ENCODE measurements at places on chromosomes 1 and 21.

GRCh38 chr1:116253566-116254382 is 119.3 kb upstream of the ATP1A1 start:
- DNase-seq = no peak

DNA sequence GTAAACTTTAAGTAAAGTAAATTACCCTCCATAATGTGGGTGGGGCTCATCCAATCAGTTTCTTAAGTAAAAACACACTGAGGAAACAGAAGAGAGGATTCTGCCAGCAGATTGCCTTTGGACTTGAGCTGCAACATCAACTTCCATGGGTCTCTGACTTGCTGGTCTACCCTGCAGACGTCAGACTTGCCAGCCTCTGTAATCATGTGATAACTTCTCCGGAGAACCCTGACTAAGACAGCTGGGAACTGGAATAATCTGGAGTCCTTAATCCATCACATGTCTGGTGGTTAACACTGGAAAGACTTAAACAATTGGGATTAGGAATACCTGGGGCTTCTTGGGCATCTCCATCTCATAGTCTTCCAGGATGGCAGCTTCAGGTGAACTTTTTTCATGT is 13.2 kb upstream of the CEP350 start:
- DNase-seq = no peak

DNA sequence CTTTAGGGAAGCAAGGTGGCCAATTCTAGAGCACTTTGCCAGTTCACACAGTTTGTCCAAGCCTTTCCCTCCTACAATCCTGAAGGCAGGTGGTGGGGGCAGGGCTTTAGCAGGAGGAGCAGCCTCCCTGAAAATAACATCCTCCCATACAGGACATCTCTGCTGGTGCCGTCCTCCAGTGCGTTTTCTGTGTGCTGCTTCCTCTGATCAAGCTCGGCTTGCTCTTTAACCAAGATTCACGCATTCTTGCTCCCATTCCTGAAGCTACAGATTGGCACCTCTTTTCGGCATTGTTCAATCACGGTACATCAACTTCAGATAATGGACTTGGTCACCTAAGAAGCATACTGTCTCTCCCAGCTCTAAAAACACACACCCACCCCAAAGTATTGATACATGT is 7.5 kb upstream of the DPT start:
- no peak for DNase-seq

GRCh38 chr1:51574796-51575195 is 42.1 kb upstream of the OSBPL9 start:
- no peak for DNase-seq

DNA sequence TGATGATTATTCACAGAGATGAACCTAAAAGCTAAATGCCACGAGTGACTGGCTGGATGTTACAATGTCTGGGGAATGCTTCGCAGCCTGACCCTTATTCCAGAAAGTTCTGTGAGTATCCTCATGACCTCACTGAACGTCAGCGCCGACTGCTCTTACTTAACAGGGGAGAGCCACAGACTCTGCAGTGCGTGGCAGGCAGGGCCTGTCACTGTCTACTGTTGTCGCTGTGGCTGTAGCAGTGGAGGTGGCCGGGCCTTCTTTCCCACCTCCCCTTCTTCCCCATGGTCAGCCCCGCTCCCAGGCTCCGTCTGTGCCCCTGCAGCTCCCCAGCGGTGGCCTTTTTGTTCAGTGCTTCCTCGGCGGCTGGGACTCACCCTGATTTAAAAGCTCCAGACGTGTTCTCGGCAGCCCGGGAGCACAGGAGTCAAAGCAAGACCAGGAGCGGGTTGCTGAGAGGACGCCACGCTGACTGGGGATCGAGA is 52.2 kb upstream of the TARBP1 start:
- no peak for DNase-seq

DNA sequence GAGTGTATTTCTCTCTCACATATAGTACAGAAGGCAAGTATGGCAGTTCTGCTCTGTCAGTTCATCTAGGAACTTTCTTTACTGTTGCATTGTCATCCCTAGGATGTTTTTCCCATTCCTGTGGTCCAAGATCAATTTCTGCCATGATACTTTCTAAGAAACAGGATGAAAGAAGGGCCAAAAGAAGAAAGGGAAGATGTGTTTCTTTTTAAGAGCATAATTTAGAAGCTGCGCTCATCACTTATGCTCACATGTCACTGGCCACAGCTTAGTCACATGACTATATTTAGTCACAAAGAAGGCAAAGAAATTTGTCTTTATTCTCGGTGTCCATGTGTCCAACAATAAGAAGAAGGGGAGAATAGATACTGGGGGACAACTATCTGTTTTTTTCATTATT is 7.0 kb upstream of the MAST2 start:
- no peak for DNase-seq

- DNase-seq = no peak
Measured at GRCh38 chr21:25942135-25942534, 207.4 kb downstream of the GABPA start.

- DNase-seq = no peak
Measured at GRCh38 chr1:188241629-188242028, 1412.9 kb downstream of the PLA2G4A start.

DNA sequence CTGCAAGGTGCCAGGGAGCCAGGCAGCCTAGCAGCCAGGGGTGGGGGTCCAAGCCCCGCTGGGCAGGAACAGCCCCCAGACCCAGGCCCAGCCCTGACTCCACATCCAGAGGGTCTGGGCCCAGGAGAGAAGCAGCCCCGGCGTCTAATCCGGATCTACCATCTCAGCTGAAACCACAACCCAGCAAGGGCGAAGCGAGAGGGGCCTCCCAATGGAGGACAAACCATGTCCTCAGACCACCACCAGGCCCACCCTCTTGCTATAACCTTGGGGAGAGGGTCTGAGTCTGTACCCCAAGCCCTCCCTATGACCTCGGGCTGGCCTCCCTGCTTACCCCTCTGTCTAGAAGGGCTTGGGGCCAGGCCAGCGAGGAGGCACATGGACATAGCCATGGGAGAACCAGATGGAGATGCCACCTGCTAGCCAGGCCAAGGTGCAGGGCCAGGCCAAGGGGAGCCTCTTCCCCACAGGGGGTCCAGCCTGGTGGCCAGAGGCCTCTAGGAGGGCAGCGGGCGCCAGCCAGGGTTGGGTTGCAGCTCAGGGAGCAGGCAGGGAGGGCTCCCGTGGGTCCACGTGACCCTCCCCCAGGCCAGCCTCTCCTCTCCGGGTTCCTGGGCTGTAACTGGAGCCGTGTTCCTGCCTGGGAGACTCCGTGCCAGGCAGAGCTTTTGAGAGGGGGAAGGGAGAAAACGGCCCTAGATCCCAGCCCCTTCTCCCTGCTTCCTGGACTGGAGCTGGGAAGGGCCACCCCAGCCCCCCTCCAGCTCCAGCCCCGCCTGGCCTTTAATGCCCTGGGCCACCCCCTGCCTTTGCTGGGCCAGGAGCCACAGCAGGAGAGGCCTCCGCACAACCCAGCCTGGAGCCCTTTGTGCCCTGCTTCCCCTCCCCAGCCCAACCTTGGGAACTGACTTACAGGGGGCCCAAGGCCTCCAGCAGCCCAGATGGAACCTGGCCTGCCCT is 2.5 kb downstream of the WNT9A start:
- DNase-seq = peak; percentile 36

GRCh38 chr21:29650523-29651022 is 289.2 kb downstream of the GRIK1 start:
- DNase-seq = no peak

DNA sequence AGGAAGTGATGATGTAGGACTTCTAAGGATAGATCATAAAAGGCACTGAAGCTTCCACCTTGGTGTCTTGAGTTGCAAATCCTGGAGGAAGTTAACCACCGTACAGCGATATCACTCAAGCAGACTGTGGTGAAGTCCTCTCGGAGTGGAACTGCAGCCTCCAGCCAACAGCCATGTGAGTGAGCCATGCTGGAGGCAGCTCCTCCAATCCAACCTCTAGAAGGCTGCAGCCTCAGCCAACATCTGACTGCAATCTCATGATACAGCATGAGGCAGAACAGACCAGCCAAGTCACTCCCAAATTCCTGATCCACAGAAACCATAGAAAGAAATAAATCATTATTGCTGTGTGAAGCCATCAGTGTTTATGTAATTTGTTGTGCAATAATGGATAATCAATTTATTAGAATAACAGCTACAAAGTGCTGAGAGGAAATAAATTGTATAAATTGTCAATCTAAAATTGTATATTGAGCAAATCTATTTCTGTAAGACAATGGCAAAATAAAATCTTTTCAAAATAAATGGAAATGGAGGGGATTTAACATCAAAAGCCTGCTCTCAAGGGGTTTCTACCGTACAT is 65.0 kb downstream of the PRSS38 start:
- DNase-seq = no peak

- DNase-seq = no peak
Measured at GRCh38 chr1:41102653-41103052, 81.1 kb upstream of the SLFNL1 start.

DNA sequence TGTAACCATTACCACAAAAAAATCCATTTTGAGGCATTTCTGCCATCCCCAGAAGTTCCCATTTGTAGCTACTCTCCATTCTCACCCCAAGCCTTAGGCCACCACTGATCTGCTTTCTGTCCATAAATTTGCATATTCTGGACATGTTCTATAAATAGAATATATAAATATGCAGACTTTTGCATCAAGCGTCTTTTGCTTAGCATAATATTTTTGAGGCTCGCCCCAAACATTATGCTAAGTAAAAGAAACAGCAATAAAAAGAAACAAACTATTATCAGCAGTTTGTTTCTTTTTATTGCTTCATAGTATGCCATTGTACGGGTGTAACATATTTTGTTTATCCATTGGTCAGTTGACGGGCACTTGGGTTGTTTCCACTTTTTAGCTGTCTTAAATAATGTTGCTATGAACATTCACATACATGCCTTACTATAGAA is 7.9 kb downstream of the TFAP2E start:
- no peak for DNase-seq

DNA sequence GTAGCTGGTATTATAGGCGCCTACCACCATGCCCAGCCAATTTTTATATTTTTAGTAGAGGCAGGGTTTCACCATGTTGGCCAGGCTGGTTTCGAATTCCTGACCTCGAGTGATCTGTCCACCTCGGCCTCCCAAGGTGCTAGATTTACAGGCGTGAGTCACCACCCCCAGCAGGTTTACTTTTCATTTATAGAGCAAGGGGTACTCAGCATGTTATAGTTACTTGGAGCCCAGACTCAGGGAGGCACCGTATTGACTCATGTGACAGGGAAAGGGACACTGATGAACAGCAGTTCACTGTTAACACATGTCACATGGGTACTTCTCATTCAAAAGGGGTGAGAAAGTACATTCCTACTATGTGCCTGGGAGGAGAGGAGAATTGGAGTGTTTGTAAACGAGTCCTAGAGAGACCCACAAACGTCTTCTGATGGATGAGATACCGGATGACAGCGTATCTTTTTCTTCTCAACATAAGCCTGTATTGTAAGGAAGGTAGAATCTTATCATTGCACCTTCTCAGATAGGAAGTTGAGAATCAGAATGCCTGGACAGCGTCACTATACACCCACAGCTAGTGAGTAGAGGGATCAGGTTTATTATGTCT is 510.0 kb downstream of the USP25 start:
- DNase-seq = no peak

- no peak for DNase-seq
Measured at GRCh38 chr1:24939675-24940193, 9.7 kb upstream of the RUNX3 start.

DNA sequence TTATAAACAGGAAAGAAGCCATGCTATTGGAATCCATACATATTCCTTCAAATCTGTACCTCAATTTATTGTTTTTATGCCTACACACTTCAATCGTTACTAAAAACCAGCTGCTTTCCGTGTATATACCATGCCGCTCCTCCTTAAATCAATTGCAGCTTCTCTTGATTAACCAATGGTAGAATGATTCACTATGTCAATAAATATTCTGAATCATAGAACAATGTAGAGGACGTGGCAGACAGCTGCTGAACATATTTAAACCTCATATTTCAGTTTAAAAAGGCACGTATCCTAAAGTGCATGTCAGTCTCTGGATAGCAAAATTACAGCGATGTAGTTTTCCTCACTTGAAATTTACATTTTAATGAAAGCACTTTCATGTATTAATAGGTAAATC is 100.4 kb downstream of the MRPL39 start:
- peak; percentile 26 for DNase-seq

GRCh38 chr21:44487831-44488230 is 32.5 kb downstream of the LRRC3 start:
- DNase-seq = no peak

DNA sequence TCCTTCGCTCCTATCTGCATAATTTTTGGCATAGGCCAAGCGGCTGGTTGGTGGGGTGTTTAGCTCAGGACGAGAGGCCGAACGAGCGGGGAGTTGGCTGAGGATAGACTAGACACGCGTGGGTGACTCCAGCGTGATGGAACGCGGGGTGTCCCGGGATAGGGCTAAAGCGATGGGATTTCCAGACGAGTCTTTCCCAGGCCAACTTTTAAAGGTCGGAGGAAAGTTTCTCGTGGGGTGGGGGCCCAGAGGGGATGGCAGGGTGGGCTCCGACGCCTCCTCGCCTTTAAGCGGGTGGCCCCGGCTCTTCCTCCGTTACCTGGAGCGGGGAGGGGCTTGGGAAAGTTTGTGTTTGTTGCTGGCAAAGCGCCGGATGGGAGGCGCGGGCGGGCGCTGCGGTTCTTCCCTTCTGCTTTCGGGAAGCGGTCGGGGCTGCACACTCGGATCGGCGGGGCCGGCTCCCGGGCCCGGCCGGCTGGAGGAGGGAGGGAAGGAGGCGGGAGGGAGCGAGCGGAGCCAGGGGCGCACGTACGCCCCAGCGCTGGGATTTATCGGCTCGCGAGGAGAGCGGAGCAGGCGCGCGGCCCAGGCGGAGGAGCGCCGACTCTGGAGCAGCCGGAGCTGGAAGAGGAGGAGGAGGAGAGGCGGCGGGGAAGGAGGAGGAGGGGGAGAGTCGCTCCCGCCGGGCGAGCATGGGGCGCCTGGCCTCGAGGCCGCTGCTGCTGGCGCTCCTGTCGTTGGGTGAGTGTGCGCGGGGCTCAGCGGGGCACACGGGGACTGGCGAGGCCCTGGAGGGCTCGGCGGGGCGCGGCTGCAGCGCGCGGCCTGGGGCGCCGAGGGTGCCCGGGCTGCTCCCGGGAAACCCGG is at the start of gene PTGFRN:
TSS of gene PTGFRN (plus strand) at position 405 of the 867 bp plus-strand sequence. CDS start at position 693, 288 bp downstream.
- no peak for DNase-seq

DNA sequence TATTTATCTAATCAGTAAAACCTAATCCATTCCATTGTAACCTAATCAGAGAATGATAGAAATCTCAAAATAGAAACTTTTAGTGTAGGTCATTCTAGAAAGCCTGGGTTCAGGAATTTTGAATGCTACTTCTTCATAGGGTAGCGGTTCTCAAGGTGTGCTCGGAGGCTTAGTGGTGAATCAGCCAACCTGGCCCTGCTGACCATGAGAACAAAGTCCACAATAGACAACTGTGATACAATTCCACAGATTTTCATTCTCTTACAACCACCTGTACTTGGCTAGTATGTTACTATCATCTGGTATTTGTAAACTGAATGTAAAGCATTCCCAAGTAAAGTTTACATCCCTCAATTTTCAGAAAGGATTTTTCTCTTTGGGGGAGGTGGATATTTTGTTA is 7.5 kb upstream of the PUM1 start:
- no peak for DNase-seq

Measured in NCI-H2029 treated with DMSO at 0.1 percent for 48 hours (cell line).